CD4-positive, CD25-positive, alpha-beta regulatory T cell (primary cell): ENCODE measurements at places on chromosomes 1 and 21.

DNA sequence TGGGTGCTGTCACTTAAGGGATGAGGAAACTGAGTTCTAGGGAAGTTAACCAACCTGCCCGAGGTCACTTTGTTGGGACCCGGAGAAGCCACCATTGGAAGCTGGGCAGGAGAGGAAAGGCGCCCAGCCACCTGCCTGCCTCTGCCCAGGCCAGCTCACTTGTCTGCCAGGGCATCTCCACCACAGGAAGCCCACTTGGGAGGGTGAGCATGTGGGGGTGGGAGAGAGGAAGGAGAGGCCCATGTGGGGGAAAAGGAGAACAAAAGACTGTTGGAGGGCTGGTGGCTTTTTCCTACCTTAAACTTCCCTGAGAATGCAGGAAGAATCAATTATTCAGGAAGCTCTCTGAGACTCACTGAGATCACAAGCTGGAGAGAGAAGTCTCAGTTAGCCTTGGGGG, 43.8 kb upstream of the SELENON start:
- no peaks in the 10 kb centered on the region for H3K27me3 ChIP-seq
- no peak overlapping the region for H3K27ac ChIP-seq
- DNase-seq, result no peak
- peaks cover 18% of the 10 kb centered on the region for H3K4me1 ChIP-seq
- no peak overlapping the region for H3K4me3 ChIP-seq
- H3K36me3 ChIP-seq, result no peaks in the 10 kb centered on the region

GRCh38 chr1:235105051-235106043, 23.3 kb downstream of the TOMM20 start:
- peak overlapping the region; percentile 75 for H3K4me3 ChIP-seq
- H3K36me3 ChIP-seq, result peaks cover 23% of the 10 kb centered on the region
- no peaks in the 10 kb centered on the region for H3K27me3 ChIP-seq

DNA sequence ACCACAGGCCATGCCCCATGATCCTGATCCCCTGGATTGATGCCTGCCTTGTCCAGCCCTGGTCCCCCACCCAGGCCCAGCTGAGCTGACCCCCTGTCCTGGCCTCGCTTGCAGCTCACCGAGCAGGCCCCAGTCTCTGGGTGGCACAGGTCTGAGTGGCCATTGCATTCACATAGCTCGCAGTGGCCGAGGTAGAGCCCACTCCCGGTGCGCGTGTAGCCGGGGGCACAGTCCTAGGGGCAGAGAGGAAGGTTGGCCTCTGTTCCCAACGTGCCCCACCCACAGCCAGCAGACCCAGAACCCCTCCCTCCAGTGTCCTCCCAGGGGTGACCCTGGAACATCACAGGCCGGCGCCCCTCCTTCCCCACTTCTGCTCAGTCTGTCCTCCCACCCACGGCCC, 51.9 kb downstream of the LDLRAD2 start:
- H3K27ac ChIP-seq, result no peak overlapping the region
- no peaks in the 10 kb centered on the region for H3K27me3 ChIP-seq
- no peaks in the 10 kb centered on the region for H3K36me3 ChIP-seq
- H3K4me1 ChIP-seq, result no peaks in the 10 kb centered on the region

GRCh38 chr1:113760102-113761080, 1.1 kb upstream of the PHTF1 start:
- H3K4me3 ChIP-seq, result peak overlapping the region; percentile 83
- DNase-seq, result no peak
- H3K4me1 ChIP-seq, result peaks cover 22% of the 10 kb centered on the region
- H3K27me3 ChIP-seq, result no peaks in the 10 kb centered on the region

DNA sequence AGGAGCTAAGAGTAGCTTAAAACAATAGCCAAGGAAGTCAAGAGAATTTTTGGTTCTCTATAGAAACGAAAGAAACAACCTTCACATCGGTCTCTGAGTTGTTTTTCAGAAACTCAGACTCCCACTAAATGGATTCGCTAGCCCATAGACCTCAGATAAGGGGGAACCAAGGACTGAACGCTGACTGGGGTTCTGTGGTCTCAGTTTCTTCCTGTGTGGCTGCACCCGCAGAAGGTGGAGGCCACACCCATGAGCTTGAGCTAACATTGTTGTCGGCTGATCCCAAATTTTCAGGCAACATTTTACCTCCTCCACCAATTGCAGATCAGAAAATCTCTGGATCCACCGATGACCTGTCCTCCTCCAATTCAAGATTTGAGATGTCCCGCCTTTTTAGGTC, 456.1 kb downstream of the AJAP1 start:
- no peaks in the 10 kb centered on the region for H3K36me3 ChIP-seq
- peaks cover 3% of the 10 kb centered on the region for H3K27me3 ChIP-seq
- H3K4me1 ChIP-seq, result peaks cover 3% of the 10 kb centered on the region

DNA sequence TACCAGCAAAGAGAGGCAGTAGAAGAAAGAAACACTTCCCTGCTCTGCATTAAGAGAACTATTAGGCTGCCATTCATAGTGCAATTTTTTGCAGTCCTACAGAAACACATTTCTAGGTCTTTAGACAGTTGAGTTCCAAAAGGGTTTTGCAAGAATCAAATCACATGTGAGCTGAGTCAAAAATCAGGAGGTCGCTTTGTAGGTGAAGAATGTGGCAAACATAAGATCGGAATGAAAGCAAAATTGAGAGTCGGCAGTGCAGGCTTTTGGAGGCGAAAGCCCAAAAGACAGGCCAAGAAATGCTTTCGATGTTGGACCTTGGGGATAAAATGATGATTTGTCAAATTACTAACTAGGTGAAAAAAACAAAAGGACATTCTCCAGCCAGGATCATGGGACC, 213.5 kb upstream of the NRIP1 start:
- no peak for DNase-seq
- H3K27ac ChIP-seq, result no peak overlapping the region
- no peaks in the 10 kb centered on the region for H3K36me3 ChIP-seq
- no peak overlapping the region for H3K4me3 ChIP-seq

GRCh38 chr1:30038134-30039025, 685.0 kb downstream of the MATN1 start:
- no peak for DNase-seq
- no peaks in the 10 kb centered on the region for H3K36me3 ChIP-seq
- H3K4me3 ChIP-seq, result no peak overlapping the region
- H3K27me3 ChIP-seq, result no peaks in the 10 kb centered on the region
- H3K4me1 ChIP-seq, result no peaks in the 10 kb centered on the region
- no peak overlapping the region for H3K27ac ChIP-seq

DNA sequence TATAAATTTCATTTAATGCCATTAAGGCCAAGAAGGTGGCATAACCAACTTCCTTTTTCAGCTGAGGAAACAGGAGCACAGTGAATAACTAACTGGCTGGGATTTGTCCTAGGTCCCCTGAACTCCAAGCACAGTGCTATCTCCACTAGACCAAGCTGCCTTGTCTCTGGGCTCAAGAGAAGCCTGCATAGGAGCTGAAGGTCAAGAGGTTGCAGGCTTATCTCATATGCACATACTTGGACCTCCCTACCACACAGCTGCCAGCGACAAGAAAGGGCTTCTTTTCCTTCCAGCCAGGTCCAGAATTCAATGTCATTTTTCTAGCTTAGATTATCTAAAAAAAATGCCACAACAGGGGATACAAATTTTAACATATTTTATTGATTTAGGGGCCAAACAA, 27.1 kb downstream of the AK2 start:
- no peaks in the 10 kb centered on the region for H3K4me1 ChIP-seq
- H3K4me3 ChIP-seq, result no peak overlapping the region
- peaks cover 66% of the 10 kb centered on the region for H3K36me3 ChIP-seq

DNA sequence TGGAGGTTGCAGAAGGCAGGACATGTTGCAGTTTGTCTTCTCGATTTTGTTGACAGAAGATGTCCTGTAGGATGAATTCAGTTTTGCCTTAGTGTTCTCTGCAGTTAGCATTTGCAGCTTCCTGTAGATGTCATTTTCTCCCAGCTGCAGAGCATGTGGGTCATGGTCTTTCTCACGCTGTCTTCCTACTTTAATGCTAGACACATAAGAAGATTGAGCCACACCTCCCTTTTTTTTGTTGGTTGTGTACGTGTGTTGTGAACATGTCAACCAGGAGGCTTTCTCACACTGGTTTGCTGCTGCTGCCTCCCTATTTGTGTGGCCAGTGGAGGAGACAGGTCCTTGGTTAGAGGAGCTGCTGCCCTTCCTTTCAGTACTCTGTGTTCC, 110.7 kb downstream of the VPS13D start:
- no peak overlapping the region for H3K27ac ChIP-seq
- no peaks in the 10 kb centered on the region for H3K27me3 ChIP-seq
- H3K36me3 ChIP-seq, result peaks cover 52% of the 10 kb centered on the region
- DNase-seq, result no peak
- H3K4me3 ChIP-seq, result no peak overlapping the region

DNA sequence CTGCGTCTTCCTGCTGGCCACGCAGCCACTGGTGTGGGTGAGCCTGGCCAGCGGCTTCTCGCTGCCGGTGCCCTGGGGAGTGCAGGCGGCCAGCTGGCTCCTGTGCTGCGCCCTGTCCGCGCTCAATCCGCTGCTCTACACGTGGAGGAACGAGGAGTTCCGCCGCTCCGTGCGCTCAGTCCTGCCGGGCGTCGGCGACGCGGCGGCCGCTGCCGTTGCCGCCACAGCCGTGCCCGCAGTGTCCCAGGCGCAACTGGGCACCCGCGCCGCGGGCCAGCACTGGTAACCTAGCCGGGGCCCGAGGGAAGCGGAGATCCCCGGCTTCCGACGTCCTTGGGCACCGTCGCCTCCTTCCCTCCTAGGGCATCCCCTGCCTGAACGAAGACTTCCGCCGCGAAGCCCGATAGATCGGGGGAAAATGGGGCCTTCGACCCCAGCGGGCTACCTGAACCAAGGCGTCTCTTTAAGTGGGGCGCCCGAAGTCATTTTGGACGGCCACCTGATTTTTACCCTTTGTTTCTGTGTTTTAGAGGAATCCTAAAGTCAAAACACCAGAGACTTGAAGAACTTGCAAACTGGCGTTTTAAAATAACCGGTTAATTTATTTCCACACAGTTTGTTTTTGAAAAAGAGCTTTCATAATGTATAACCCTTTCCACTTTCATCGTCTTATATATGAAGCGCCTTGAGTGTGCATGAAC, 2.0 kb downstream of the GPR88 start:
- no peaks in the 10 kb centered on the region for H3K36me3 ChIP-seq
- peaks cover 15% of the 10 kb centered on the region for H3K4me1 ChIP-seq
- no peak for DNase-seq
- H3K4me3 ChIP-seq, result no peak overlapping the region
- peaks cover 42% of the 10 kb centered on the region for H3K27me3 ChIP-seq

- H3K4me1 ChIP-seq, result peaks cover 24% of the 10 kb centered on the region
- no peak overlapping the region for H3K27ac ChIP-seq
- DNase-seq, result no peak
- no peaks in the 10 kb centered on the region for H3K36me3 ChIP-seq
- H3K4me3 ChIP-seq, result no peak overlapping the region
Measured at GRCh38 chr1:1117469-1117831, 1.6 kb upstream of the C1orf159 start.

GRCh38 chr1:32818804-32819541, 1.5 kb downstream of the S100PBP start:
- no peaks in the 10 kb centered on the region for H3K36me3 ChIP-seq
- peak; percentile 8 for DNase-seq
- H3K27ac ChIP-seq, result peak overlapping the region; percentile 88
- peaks cover 49% of the 10 kb centered on the region for H3K4me1 ChIP-seq
- H3K4me3 ChIP-seq, result peak overlapping the region; percentile 83

DNA sequence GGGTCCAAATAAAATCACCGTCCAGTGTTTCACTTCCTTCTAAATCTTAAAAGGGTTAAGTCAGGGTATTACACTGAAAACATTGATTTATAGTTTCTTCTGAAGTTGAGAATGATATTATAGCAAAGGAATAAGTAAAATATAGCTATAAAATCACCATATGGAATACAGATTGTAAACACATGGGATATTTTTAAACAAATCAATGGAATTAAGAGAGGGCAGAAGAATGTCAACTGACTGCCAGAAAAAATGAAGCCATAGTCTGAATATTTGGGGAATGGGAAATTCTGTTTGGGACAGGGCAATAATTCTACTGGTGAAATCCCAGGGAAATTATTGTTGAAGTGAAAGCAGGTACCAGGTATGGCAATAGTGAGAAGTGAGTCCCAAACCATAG, 664.6 kb downstream of the NCAM2 start:
- DNase-seq, result no peak
- no peaks in the 10 kb centered on the region for H3K4me1 ChIP-seq
- no peak overlapping the region for H3K27ac ChIP-seq

DNA sequence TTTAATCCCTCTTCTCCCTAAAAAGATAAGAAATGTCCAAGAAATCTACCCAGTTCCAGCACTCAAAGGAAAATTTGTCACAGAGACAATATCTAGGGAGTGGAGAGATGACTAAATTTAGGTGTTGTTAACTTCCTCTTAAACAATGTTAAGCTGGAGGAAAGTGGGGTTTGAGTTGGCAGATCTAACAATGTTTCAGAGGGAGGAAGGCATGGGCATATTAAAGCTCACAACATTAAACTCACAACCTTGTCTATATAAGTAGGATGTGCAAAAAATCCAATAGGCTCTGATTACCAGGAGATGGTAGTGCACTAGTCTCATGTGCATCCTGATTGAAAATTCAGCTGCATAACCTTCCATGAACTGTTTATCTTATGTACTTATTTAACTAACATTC, 190.1 kb downstream of the BARHL2 start:
- H3K4me3 ChIP-seq, result no peak overlapping the region
- peaks cover 2% of the 10 kb centered on the region for H3K27me3 ChIP-seq
- H3K36me3 ChIP-seq, result no peaks in the 10 kb centered on the region
- no peak overlapping the region for H3K27ac ChIP-seq
- H3K4me1 ChIP-seq, result no peaks in the 10 kb centered on the region

DNA sequence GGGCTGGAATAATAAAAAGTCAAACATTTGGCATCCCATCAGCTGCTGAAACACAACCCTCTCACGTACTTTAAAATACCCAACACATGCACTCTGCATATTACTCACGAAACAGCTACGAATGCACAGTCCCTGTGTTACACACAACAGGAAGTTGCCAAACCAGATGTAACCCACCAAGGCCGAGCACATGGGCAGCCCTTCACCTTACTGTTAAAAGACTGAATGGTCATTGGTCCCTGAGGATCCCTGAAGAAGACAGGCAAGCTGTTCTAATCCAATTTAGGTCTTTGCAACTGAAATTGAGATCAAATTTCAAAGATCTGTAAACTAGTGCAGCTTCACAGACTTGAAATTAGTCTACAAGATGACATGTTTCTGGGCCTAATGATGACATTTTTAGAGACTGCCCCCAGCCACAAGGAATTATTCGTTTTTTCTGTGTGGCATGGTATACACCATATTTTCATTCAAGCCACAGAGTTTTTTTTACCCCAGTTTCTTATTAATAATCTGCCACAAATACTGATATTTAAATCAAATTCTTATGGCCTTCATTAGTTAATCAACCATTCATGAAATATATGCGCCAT, 25.6 kb upstream of the IER5 start:
- H3K4me1 ChIP-seq, result peaks cover 15% of the 10 kb centered on the region
- DNase-seq, result peak; percentile 10
- no peak overlapping the region for H3K27ac ChIP-seq
- H3K36me3 ChIP-seq, result peaks cover 12% of the 10 kb centered on the region

- H3K36me3 ChIP-seq, result no peaks in the 10 kb centered on the region
- H3K4me3 ChIP-seq, result no peak overlapping the region
- H3K27me3 ChIP-seq, result no peaks in the 10 kb centered on the region
- no peaks in the 10 kb centered on the region for H3K4me1 ChIP-seq
- no peak for DNase-seq
- no peak overlapping the region for H3K27ac ChIP-seq
Measured at GRCh38 chr1:59198564-59198963, 98.3 kb upstream of the FGGY start.

- no peaks in the 10 kb centered on the region for H3K27me3 ChIP-seq
- peak overlapping the region; percentile 84 for H3K4me3 ChIP-seq
- H3K4me1 ChIP-seq, result peaks cover 54% of the 10 kb centered on the region
- peak; percentile 91 for DNase-seq
- peak overlapping the region; percentile 95 for H3K27ac ChIP-seq
Measured at GRCh38 chr1:13730751-13731482, 30.9 kb downstream of the PRDM2 start.
